NCI-H69 (cell line): ENCODE measurements at places on chromosomes 12 and 14.

DNA sequence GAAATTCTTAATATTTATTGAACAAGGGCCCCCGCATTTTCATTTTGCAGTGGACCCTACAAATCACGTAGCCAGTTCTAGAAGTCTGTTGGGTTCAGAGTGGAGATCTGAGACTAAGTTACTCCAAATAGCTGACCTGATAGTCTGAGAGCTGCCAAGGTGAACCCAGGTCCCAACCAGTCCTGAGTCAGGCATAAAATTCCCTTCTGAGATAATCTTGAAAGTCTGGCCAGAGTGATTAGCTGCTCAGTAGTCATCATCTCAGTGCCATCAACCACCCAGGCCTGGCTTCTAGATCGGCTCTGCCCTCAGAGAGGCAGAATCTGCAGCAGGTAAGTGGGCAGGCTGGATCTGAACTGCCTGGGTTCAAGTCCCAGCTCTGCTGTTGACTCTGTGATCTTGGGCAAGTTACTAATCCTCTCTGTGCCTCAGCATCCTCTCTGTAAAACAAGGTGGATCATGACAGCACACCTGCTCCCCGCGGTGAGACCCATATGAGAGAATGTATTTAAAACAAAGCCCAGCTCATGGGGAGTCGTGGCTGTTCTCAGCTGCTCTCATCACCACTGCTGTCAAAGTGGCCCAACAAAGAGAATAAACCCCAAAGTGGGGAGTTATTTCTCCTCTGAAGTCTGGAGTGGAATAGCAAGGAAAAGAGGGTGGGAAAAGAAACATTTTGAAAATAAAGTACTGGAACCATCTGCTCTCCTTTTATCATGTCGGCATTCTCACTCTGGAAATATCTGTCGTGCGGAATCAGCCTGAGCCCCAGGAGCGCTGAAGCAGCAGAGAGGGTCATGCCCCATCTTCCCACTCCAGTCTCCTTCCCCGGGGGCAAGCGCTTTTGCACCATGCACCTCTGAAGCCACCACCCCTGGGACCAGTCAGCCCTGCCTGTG, 193.3 kb downstream of the DPF3 start:
- DNase-seq = peak; percentile 25

- DNase-seq = no peak
These were observed 11.8 kb downstream of the NUBPL start for GRCh38 chr14:31572955-31573354.

DNA sequence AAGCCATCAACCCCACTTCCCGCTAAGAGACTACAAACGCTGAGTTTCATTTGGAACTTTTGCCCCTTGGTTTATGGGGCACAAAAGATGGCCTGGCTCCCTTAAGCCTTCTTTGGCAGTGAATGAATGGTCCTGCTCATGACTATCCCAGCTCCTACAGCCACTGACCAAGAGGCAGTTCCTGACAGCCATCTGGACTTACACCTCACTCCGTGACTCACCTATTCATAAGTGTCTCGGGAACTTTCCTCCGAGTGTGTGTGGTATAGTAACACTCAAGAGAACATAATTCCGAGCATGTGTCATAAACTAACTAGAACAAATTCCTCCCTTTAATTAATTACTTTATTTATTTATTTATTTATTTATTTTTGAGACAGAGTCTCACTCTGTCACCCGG, 51.9 kb upstream of the NUDT4 start:
- DNase-seq = no peak

DNA sequence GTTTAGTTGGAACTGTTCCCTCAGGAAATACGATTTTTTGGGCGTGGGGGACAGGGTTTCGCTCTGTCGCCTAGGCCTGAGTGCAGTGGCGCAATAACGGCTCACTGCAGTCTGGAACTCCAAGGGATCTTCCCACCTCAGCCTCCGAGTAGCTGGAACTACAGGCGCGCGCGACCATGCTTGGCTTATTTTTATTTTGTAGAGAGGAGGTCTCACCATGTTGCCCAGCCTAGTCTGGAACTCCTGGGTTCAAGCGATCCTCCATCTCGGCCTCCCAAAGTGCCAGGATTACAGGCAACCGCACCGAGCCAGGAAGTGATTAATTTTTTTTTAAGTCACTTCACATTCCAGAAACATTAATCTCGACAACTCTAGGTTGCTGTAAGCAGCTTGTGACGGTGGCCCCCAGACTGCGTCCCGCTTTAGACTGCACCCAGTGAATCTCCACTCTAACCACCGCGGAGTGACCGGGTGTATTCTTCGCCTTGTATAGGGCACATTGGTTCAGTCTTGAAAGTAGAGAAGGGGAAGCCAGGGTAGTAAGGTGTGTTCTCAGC, 830 bp upstream of the MIS18BP1 start:
- peak; percentile 56 for DNase-seq

DNA sequence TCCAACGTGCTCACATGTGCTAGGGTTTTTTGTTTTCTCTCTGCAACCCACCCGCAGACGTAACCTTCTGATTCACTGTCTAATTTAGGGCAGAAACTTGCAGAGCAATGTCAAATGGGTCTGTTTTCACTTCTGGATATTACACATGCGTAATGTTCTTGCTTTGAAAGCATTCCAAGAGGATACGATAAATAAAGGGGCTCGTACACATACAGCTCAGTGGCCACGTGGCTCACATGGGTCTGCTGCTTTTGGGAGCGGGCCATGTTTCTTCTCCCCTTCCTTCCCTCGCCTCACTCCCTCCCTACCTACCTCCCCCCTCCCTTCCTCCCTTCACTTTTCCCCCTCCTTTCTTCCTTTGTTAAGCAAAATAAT, 23.4 kb downstream of the CACNA1C start:
- no peak for DNase-seq

GRCh38 chr12:30896461-30896860, 30.1 kb upstream of the TSPAN11 start:
- DNase-seq = no peak

DNA sequence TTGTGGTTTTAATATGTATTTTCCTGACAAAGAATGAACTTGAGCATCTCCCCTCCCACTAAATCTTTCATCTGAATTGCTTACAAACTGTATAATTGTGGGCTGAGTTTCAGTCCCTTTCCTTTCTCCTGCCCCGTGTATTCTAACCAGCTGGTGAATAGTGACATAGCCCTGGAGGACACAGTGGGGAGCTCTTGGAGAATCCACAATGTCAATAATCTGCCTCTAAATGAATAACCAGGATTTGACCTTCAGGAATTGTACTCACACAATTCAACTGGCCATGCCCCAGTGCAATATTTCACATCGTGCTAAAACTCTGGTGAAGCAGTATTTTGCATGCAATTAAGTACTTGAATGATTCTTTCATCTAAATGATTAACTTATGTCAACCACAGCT, 177.2 kb downstream of the C12orf42 start:
- peak; percentile 98 for DNase-seq

DNA sequence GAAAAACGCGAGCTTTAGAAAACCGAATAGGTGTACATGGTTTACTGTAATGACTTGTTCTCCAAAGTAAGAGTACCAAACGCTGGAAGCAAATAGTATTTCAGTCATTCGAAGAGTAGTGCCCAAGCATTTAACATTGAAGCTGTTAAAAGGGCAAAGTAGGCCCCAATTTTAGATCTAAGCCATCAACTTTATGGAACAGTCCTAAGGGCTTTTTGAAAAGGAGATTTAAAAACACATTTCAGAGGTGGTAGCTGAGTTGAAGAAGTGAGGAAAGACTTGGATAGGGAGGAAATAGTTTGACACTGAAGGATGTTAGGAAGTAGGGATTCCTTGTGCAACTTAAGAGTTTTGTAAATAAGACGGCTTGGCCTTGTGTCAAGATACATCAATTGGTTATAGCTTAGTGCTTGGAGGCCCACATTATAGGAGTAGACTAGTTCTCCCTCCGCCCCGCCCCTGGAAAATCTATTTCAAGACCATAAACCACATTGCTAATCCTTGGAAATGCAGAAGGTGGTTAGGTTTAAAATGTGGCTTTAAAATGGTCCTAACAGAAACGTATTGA, 783 bp upstream of the TUBA1B start:
- peak; percentile 82 for DNase-seq

DNA sequence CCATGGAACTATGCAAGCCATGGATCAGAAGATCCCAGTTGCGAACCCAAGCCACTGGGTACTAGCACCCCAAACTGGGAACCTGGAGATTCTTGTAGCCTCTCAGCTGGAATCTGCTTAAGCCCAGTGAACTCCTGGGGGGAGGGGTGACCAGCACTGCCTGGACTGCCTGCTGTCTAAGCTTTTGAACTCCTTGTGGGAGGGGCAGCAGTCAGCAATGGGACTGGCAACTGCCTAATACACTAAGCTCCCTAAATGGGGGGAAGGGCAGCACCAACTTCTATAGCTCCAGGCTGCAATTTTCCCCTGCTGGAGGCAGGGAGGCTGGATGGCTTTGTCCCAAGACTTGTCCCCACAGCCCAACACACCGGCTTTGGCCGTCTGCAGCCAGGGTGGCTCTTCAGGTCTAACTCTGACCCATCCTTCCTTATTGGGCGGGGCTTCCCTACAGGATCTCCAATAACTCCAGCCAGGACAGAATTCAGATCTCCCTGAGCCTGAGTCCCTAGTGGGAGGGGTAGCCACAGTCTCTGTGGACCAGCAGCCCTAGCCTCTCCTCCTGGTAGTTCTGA, 485.1 kb downstream of the SOX5 start:
- no peak for DNase-seq

GRCh38 chr12:42761601-42762350, 172.2 kb upstream of the PRICKLE1 start:
- no peak for DNase-seq

- peak; percentile 64 for DNase-seq
These were observed 106.8 kb downstream of the PHETA1 start for GRCh38 chr12:111261911-111262676.

DNA sequence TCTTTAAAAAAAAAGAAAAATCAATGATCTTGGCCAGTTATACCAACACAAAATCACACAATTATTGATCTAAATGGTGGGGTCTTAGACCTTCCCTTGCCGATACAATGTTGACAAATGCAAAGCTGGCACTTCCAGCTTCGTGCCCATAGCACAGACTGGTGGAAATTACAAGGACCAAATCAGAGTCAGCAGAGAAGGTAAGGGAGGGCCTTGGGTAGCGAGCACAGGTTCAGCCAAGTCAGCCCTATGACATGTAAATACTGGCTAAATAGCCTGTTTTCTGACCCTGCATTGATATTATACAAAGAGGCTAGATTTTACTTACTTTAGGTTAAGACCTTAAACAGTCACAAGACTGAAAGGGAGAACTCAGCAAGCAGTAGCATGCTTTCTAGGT, 30.3 kb upstream of the WDR89 start:
- DNase-seq = peak; percentile 29

GRCh38 chr14:80059041-80059440, 152.3 kb downstream of the DIO2 start:
- peak; percentile 79 for DNase-seq

DNA sequence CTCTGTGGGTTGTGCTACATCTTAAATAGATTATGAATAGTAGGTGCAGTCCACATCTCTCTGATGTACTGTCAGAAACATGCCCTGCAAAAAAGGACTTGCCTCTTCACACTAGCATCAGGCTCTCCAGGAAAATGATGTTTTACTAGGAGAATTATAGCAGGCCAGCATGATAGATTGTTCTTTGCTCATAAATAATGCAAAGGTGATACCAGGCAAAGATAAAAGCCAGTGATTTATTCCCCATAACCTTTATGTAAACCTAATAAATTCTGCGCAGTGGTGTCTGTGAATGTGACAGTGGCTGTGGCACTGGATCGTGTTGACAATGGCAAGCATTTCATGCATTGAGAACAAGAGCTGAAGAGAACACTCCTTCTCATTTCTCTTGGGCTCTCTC, 646.5 kb upstream of the SEL1L start:
- DNase-seq = peak; percentile 48

GRCh38 chr12:85644508-85644907, 191.7 kb downstream of the RASSF9 start:
- no peak for DNase-seq

- DNase-seq = no peak
These were observed 65.8 kb downstream of the NUMB start for GRCh38 chr14:73392329-73393257.

GRCh38 chr14:77474479-77475177, 16.7 kb downstream of the AHSA1 start:
- no peak for DNase-seq

DNA sequence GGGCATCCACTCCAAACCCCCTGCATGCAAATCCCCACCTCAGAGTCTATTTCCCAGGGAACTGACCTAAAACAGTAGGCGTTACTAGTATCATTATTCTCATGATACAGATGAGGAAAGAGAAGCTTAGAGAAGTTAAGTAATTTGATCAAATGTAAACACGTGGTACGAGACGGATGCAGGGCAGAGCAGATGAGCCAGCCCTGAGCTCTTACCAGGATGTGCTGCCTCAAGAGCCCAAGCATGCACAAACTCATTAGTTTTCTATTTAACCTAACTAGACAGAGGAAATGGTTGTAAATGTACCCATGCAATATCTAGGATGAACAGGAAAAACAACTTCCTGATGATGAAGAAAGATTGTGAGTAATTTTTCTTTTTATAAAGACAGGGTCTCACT, 173.3 kb upstream of the RASSF8 start:
- DNase-seq = no peak

- peak; percentile 12 for DNase-seq
These were observed 358.9 kb downstream of the NPAS3 start for GRCh38 chr14:33297565-33297964.

DNA sequence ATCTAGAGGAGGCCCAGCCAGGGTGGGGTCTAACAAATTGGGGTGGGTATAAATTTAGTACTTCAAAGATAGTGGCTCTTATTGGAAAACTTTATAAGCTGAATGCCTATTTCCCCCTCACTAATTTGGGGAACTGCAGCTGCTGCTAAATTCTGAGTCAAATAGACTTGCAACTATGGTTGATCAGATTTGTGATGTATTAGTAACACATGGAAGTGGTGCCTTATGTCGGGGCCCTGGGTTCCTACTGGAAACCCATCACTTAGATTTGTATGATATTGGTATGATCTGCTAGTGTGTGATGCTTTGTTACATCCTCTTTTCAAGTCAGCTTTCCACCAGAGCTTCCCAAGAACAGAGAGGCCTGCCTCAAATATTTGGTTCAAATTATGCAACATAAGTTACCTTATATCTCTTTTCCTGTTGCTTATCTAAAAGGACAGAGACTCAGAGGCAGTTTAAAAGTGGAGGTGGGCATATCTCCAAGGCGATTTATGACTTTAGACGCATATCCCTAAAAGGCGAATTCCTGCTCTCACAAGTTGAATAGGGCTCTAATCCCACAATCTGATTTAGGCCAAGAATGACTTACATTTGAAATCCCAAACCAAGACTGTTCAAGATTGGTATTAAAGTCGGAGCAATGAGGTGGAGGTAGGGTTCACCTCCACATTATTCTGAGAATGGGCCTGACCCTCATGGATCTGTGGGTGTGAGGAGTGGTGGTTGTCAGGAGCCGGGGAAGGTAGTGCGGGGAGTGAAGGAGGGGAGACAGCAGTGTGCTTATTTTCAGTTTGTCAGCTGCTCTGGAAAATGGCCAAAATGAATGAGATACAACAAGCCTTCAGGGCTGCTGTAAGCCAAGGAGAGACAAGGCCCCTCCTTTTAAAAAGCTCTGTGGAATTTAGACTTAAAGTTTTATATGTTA, 425.8 kb downstream of the RAD51B start:
- DNase-seq = peak; percentile 42
